ENCODE measurements at places on chromosomes 16 and 17. TPM values are rescaled to one million over a fixed set of nuclear protein-coding genes. Genes with fewer than 3 reads are reported as not detected.

The NPB gene
- total RNA-seq, result 2.4 TPM

The PRSS22 gene
- not detected for total RNA-seq

The CTF1 gene
- total RNA-seq, result 4.8 TPM

The FN3K gene
- 0.11 TPM for total RNA-seq

The KRTAP16-1 gene
- not detected for total RNA-seq

The CALB2 gene
- total RNA-seq, result not detected

- peak; percentile 23 for DNase-seq
These were observed 41.1 kb upstream of the ERN1 start for GRCh38 chr17:64171041-64171440.

DNA sequence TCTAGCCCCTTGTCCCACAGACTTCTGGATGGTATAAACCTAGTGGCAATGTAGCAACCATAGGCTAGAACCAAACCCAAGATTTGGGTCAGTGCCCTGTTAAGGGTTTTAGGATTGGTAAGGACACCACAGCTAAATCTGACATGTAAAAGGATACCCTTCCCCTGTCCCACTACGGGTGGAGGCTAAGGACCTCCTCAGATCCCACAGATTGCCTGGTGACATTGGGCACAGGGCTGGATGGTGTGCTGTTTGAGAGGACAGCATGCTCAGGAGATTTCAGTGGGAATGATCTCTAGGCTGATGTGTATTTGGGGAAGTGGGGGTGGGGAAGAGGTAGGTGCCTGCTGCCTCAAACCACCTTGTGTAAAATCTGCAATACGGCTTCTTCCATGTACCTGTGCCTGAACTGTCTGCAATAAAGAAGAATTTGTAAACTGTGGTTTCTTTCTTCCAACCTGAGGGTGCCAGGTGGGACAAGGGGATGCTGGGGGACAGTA is 671 bp upstream of the EDC4 start:
- DNase-seq, result no peak

GRCh38 chr16:62638324-62638911 is 602.2 kb upstream of the CDH8 start:
- DNase-seq, result no peak

Data from GM23248 (cell line).